ENCODE measurements at places on chromosomes 12 and 14.

- no peak for DNase-seq
Measured at GRCh38 chr12:62841846-62842245, 93.1 kb downstream of the PPM1H start.

- DNase-seq = peak; percentile 78
Measured at GRCh38 chr12:28189784-28190320, 404 bp upstream of the CCDC91 start.

GRCh38 chr12:57898308-57898970 lies 42.9 kb upstream of the ATP23 start:
- DNase-seq = no peak

GRCh38 chr12:75635606-75636444 lies 124.4 kb upstream of the KRR1 start:
- peak; percentile 28 for DNase-seq

DNA sequence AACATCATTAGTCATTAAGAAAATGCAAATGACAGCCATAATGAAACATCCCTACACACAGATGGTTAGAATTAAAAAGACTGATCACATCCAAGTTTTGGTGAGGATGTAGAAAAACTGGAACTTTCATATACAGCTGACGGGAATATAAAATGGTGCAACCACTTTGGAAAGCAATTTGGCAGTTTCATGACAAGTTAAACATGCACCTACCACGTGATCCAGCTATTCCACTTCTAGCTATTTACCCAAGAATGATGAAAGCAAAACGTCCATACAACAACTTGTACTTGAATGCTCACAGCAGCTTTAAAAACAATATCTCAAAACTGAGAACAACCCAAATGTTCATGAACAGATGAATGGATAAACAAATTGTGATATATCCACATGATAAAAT lies 77.9 kb upstream of the AVPR1A start:
- no peak for DNase-seq

DNA sequence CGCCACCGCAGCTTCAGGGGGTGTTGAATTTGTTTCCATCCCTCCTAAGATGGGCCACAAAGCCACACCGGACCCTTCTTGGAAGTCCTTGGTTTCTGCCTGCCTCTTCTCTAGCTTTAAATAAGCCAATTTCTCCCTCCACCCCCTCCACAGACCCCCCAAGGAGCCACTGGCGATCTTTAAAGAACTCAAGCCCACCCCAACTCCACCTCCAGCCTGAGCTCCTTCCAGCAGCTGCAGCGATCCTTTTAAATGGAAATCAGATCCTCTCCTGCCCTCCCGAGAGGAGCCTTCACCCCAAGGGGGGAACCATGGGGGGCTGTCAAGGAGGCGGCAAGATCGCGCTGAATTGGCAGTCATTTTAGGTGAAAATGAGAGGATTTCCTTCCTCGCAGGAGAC lies 133.1 kb downstream of the NCOR2 start:
- no peak for DNase-seq

DNA sequence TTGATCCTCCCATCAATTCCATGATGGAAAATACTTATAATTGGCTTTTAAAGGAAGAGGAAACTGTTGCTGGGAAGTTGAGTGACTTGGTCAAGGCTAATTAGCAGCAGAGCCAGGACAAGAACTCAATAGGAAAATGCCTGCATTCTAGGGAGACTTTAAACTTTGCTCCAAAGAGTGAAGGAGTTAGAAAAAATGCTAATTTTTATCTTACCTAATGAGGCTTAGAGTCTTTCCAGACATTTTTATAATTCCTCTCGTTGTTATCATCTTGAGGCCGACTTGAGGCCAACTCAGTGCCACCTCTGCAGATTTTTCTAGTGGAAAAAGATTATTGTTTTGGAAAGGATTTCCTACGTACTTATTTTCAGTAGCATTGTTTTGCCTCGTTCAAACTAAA lies 344.6 kb downstream of the ETNK1 start:
- DNase-seq = no peak

- no peak for DNase-seq
Measured at GRCh38 chr14:33704481-33704880, 246.4 kb downstream of the EGLN3 start.

Measured in SW 1271 (cell line).